ENCODE measurements at places on chromosomes 3 and 15.

- DNase-seq, result no peak
Observed at GRCh38 chr3:133393691-133394474, 6.0 kb upstream of the BFSP2 start.

DNA sequence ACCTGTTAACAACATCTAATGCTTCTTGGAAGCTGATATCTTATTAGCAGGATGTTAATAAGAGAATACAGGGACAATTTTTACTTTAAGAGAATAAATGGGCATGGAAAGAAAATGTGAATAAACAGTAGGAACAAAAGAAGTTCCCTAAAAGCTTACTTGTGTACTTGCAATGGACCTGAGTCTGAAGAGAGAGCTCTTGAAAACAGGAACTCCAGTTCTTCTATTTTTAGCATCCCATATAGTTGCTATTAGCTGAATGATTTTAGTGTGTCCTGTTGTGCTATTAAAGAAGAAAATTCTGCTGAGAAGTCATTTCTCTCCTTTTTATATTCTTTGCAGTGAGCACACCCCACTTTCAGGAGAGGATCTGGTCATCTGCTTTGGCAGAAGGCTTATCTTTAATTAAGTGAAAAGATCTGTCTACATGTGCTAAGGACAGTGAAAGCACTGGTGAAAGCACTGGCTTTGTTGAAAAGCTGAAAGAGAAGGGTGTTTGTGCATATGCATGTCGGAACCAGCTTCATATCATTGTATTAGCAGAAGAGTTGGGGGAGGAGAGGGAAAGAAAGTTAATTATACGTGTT, 1.4 kb upstream of the ST3GAL6 start:
- DNase-seq, result no peak

GRCh38 chr3:191696348-191696747, 235.4 kb downstream of the PYDC2 start:
- DNase-seq, result no peak

DNA sequence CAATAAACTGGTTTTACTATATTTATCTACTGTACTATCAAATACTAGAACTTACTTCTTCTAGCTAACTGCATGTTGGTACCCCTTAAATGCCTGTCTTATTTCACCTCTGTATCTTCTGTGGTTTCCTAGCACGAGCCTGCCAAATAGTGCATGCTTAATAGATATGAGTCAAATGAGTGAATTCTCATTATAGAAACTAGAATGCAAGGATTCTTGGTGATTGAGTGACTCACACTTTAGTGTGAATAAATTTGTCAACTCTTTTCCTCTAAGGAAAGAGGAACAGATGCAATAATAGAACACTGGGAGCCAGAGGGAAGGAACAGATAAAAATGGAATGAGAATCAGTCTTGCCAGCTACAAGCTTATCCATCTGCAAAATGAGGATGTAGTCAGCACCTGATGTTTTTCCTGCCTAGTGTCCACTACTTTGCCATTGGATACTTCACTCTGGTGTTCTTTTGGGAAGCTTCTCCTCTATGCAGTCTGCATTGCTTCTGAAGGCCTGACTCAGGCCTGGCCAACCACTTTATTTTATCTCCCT, 189.1 kb upstream of the CADPS start:
- DNase-seq, result no peak

DNA sequence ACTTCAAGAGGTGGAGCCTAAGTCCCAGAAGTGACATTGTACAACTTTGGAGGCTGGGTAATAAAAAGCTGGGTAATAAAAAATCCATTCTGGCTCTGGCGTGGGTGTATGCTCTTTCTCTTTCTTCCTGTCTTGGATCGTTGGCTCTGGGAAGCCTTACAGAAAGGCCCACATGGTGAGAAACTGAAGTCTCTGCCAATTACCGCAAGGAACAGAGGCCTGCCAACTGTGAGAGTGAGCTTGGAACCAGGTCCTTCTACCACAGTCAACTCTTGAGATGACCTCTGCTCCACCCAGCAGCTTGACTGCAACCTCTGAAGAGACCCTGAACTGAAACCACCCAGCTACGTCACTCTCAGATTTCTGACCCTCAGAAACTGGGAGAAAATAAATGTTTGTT, 51.0 kb downstream of the NR2F2 start:
- no peak for DNase-seq

- no peak for DNase-seq
Observed at GRCh38 chr3:156040041-156040440, 80.3 kb upstream of the KCNAB1 start.

DNA sequence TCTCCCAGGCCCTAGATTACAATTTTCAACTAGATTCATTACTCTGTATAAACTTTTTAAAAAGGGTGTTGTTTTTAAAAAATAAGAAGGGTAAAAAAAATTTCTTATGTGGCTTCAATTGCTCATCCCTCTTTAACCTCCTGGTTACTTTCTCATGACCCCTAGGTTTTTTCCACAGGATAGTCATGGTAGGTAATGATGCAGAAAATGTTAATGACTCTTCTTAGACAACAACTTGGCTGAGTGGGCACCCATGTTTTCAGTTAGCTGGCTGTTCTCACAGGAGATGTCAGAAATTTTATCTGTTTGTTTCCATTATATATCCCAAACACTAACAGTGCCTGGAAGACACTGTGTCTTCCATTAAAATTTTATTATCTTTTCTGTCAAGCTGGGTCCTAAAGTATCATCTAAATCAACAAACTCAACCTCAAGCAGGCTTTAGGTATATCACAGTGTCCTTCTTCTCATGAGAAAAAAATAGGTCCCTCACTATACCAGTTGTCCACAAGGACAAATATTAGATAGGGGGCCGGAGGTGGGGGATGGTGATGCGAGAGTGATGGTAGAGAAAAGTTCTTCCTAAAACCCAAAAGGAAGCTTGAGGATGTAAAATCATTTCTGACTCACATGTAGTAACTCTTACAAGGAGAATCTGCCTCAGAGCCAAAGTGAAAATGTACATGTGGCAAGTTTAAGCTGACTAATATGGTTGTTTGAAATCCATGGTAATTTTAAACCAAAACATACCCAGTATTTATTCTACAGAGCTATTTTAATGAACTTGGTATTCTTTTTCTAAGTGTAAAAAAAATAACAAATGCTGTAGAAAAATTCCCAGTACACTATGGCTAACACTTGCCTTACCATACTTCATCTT, 43.3 kb downstream of the PLOD2 start:
- DNase-seq, result no peak

DNA sequence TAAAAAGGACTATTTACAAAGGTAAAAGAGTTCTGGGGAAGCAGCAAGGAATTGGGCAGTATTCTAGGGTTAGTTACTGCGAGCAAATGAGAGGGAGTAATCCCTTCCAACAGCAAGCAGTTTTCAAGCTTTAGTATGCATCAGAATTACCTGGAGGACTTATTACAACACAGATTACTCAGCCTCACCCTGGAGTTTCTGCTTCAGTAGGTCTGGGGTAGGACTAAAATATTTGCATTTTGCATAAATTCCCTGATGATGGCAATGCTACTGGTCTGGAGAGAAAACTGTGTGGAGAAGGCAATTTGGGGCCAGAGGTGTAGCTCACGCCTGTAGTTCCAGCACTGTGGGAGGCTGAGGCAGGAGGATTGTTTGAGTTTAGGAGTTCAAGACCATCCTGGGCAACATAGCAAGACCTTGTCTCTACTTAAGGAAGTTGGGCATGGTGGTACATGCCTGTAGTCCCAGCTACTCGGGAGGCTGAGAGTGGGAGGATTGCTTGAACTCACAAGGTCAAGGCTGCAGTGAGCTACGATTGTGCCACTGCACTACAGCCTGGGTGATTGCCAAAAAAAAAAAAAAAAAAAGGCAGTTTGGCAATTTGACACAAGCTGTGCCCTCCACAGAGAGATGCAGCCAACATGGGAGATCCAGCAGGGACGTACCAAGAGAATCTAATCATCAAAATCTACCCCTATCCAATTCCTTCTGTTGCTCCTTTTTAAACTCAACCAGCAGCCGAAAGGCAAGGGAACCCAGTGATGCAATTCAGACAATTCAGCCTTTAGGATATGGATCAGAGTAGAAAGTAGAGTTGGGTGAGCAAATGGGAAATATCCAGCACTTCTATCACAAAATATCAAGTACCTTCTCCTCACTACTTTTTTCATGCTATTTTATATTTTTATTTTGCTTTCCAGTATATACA, 27.1 kb upstream of the AP4E1 start:
- no peak for DNase-seq

GRCh38 chr3:115670911-115671310, 47.6 kb downstream of the GAP43 start:
- DNase-seq, result no peak

DNA sequence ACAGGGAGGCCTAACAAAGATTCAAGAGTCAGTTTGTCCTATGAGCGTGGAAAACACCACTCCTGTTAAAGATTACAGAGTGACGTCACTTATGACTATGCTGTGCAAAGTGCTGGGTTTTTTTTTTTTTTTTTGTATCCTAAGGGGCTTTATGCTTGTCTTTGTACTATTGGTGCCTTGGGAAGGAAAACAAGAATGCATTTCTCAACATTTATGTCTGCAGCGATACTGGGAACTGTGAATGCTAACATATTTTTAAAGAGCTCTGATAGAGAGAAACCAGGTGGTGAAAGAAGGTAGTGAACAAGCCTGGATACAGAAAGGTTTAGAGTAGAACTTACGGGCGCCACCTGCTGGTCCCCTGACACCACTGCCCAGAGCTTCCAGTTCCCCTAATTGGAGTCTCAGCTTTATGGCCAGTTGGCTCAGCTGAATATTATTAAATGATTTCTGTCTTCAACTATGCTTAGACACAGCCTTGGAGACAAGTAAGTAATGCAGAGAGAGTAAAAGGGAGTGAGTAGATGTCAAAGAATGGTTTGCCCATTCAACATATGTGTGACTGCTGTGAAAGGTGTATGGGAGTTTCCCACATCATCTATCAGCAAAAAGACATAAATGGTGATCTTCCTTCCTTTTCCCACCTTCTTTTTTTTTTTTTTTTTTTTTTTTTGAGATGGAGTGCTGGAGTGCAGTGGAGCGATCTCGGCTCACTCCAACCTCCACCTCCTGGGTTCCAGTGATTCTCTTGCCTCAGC, 807.9 kb upstream of the CFAP20DC start:
- DNase-seq, result peak; percentile 66

- DNase-seq, result no peak
Observed at GRCh38 chr3:85387913-85388505, 429.2 kb downstream of the CADM2 start.

DNA sequence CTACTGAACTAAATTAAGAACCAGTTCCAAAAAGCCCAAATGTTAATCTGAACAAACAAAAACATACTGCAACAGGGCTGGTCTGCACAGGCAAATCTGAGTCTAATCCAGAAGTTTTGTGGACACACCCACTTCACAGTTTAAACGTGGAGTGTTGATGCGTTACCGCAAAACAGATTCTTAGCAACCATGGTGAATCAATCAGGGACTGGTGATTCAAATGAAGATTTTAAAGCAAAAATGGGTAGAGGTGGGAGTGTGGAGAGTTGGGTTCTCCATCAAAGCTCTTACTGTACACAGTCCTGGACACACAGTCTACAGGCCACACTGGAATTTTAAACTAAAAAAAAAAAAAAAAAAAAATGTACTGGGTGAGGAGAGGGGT, 5.2 kb downstream of the ANXA2 start:
- DNase-seq, result no peak

- DNase-seq, result no peak
Observed at GRCh38 chr15:70522323-70522966, 240.9 kb downstream of the UACA start.

- DNase-seq, result no peak
Observed at GRCh38 chr3:171901615-171902312, 58.6 kb downstream of the TMEM212 start.

DNA sequence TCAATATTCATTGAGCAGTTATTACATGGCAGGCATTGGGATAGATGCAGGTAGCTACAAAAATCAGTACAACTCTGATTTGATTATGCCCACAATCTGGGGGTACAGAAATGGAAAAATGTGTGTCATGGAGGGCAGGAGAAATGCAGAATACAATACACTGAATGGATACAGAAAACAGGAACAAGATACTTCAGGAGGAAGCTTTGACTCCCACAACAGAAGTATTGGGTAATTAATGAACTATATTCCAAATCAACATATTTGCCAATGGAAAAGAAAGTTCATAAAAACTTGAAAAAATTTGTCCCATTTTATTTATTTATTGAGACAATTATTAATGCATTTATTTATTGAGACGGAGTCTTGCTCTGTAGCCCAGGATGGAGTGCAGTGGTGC, 207.0 kb downstream of the SUCLG2 start:
- DNase-seq, result no peak

- DNase-seq, result no peak
Observed at GRCh38 chr3:30962084-30962483, 67.6 kb upstream of the GADL1 start.

- DNase-seq, result no peak
Observed at GRCh38 chr3:120093119-120093910, 932 bp downstream of the GSK3B start.

DNA sequence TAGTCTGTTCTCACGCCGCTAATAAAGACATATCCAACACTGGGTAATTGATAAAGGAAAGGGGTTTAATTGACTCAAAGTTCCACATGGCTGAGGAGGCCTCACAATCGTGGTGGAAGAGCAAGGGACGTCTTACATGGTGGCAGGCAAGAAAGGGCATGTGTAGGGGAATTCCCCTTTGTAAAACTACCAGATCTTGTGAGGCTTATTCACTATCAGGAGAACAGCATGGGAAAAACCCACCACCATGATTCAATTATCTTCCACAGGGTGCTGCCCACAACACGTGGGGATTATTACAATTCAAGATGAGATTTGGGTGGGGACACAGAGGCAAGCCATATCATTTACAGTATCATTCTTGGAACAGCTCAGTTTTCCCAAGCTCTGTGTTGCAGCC, 268.0 kb downstream of the SUCLG2 start:
- DNase-seq, result no peak

- no peak for DNase-seq
Observed at GRCh38 chr3:4977853-4978203, 1.4 kb upstream of the BHLHE40 start.

GRCh38 chr15:95278532-95279245, 1047.3 kb downstream of the MCTP2 start:
- DNase-seq, result no peak

GRCh38 chr3:150384296-150385212, 23.5 kb upstream of the TSC22D2 start:
- no peak for DNase-seq

DNA sequence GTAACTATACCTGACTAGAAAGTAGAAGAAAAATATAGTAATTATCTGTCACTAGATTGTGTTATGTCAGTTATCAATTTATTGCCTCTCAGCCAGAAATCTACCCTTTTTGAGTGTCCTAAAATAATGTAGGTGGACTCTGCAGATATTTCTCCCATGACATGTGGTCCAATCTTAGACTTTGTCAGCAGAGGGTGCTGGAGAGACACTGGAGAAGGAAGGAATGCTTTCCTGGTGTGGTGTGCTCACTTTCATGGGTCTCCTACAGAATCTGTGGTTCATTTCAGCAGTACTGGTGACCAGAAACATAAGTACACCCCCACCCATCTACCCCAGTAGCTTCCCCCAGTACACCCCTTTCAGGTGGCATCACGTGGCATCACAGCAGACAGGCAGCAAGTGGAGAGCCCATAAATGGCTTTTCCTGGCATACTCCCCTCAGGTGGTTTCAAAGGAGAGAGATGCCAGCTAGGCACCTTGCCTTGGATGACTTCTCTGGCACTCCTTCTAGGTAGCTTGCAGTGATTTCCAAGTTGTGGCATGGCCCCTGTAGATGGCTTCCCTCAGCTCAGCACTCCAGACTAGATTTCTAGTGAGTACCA, 114.7 kb downstream of the GADL1 start:
- no peak for DNase-seq
